ENCODE measurements at places on chromosomes 4 and X. TPM values are rescaled to one million over a fixed set of nuclear protein-coding genes. Genes with fewer than 3 reads are reported as not detected.

FGFR3 gene
- total RNA-seq = 2.7 TPM

SH2D1A gene
- not detected for total RNA-seq

CXCL13 gene
- not detected for total RNA-seq

MAB21L2 gene
- not detected for total RNA-seq

FAAH2 gene
- total RNA-seq = 0.54 TPM

EDA gene
- 0.83 TPM for total RNA-seq

CEP44 gene
- 5.5 TPM for total RNA-seq
